ENCODE measurements at places on chromosomes 12 and 14.

- no peak for DNase-seq
Measured at GRCh38 chr14:64654901-64655300, 49.3 kb upstream of the PLEKHG3 start.

GRCh38 chr12:42172441-42173210, 28.0 kb upstream of the GXYLT1 start:
- no peak for DNase-seq

- DNase-seq: no peak
Measured at GRCh38 chr12:54162741-54163140, 26.0 kb downstream of the SMUG1 start.

GRCh38 chr14:89773644-89774316, 180.8 kb downstream of the EFCAB11 start:
- no peak for DNase-seq

DNA sequence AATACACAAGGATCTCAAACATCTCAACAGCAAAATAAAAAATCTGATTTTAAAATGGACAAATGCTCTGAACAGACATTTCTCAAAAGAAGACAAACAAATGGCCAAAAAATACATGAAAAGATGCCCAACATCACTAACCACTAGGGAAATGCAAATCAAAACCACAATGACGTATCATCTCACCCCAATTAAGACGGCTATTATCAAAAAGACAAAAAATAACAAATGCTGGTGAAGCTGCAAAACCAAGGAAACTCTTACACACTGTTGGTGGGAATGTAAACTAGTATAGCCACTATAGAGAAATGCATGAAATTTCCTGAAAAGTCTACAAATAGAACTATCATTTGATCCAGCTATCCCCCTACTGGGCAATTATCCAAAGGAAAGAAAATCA, 145.0 kb downstream of the BTG1 start:
- no peak for DNase-seq

DNA sequence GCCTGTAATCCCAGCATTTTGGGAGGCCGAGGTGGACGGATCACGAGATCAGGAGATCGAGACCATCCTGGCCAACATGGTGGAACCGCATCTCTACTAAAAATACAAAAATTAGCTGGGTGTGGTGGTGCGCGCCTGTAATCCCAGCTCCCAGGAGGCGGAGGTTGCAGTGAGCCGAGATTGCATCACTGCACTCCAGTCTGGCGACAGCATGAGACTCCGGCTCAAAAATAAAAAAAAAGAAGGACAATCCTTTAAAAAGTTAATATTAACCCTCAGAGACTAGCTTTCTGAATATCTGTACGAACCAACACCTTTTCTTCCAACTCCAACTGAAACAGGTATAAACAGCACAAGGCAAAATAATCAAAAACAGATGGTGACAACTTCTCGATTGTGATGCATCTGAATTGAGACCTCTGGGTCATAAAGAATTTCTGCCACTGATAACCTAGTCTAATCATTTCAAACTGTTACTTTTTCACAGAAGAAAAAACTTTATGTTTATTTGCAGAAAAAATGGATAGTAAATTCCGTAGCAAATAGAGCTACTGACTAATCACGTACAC, 27.8 kb downstream of the CLIP1 start:
- DNase-seq: no peak

- no peak for DNase-seq
Measured at GRCh38 chr14:97920201-97920600, 1123.0 kb downstream of the VRK1 start.

DNA sequence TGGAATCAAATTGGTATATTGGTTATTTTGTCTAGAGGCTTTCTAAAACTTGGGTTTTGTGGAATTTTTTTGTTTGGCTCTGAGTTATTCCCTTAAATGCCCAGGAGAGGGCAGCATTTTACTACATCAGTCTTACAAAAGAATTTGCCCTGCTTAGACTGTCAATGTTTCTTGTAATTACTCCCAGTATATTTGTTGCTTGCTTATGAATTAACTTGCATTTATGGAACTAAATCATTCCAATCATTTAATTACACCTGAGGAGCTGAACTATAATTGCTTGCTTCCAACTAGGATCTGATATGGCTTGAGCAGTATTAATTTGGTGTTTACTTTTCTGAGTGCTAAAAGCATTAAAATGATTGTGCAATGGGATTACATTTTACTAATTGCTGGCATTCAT, 48.7 kb downstream of the MIPOL1 start:
- DNase-seq: peak; percentile 63

DNA sequence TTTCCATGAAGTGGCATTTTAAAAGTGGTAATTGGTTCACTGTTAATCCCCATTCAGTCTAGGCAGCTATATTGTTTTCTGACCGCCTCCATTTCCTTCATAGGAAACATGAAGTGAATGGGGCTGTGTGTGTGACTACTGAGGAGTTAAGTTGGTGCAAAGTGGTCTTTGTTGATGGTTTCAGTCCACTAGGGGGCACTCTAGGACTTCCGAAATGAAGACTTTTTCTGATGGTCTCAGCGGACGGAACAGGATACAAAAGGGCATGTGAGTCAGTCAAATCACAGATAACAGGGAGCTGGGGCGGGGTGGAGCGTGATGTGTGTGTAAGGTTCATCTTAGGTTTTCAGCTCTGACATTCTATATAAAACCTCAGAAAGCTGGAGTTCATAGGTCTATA, 240.1 kb upstream of the OR4E1 start:
- peak; percentile 61 for DNase-seq

DNA sequence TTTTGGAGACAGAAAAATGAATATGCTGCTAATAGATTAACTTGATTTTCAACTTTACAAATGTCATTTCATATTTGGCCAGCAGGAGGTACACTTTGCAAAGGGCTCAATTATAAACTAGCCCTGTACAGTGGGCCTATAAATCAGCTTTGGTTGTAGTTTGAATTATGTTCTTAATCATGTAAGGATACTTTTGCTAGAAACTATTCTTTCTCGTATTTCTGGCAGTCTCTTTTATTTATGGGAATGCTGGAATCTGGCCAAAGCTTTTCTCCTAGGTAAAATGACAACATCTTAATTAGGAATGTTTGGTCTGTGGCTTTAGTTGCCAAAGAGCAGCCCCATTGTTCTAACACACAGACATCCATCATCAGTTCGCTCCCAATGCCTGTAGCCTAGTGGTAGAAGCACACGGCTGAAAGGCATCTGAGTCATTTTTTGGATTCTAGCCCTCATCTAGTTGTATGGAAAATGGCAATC, 1322.3 kb upstream of the SEL1L start:
- peak; percentile 72 for DNase-seq

DNA sequence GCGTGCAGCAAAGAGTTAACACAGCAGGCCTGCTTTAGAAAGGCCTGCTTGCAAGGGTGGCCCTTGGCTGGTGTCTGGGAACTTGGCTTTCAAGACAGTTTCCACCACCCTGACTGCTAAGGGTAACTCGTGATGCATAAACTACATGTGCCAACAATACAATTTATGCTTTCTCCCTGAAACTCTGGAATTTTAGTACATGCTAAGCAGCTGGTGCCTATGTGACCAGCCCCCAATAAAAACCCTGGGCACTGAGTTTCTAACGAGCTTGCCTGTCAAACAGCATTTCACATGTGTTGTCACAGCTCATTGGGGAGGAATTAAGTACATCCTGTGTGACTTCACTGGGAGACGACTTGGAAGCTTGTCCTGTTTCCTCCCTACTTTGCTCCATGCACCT, 133.1 kb downstream of the SLC5A8 start:
- DNase-seq: peak; percentile 43

DNA sequence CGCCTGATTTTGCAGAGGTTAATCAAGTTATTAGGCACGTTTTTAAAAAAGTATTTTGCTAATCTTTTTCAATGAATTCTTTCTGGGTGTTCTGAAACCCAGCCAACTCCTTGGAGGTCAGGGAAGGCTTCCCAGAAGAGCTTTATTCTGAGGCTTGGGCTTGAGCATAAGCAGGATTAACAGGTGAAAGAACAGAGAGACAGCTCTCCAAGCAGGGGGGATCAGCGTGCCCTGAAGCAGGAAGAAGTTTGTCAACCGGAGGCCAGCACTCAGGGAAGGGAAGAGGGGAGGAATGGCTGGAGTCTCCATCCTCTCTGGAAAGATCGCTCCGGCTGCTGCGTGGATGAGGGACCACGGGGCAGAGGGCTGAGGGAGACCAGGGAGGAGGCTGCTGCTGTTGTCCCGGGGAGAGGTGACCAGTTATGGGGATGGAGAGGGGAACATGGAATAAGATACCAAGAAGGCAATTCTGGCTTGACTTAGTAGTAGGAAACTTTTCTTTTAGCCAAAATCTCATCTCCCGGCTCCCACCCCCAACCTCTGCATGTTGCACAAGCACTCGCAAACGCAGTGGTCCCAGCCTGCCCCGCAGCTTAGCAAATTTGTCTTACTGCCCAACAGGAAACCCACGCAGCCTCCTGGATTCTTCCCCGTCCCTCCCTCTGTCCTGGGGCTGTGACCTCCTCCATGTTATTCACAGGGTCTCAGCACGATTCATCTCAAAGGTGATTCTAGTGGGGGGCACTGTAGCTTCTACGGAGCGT, 1.1 kb upstream of the SSH1 start:
- no peak for DNase-seq

- no peak for DNase-seq
Measured at GRCh38 chr12:5264006-5264405, 167.9 kb upstream of the NTF3 start.

DNA sequence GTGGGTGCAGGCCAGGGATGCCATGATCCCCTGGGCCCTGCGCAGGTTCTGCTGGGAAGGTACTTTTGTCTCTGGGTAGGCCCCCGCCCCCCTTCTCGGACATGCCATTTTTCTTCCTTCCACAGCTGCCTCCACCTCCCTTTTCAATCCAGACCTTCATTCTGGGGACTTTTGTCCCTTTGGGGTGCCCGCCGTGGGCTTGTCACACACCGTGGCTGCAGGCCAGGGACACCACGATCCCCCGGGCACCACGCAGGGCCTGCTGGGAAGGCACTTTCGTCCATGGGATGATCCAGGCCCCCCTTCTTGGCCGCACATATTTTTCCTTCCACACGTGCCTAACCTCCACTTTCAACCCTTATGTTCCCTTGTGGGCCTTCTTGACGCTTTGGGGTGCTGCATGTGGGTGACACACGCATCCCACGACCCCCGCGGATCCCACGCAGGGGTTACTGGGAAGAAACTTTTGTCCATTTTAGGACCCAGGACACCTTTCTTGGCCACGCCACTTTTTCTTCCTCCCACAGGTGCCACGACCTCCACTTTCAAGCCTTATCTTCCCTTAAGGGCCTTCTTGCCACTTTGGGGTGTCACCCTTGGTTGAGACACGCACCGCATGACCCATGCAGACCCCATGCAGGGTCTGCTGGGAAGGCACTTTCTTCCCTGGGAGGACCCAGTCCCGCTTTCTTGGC, 272.5 kb downstream of the ALG10 start:
- DNase-seq: no peak

Measured in NCI-H1694 (cell line).